ENCODE measurements at places on chromosomes 6 and 20.
A peak's percentile ranks its signal among the peaks of the same experiment; 100 is the strongest.

- no peak for DNase-seq
These were observed 20.5 kb downstream of the BCAS4 start for GRCh38 chr20:50815162-50815989.

DNA sequence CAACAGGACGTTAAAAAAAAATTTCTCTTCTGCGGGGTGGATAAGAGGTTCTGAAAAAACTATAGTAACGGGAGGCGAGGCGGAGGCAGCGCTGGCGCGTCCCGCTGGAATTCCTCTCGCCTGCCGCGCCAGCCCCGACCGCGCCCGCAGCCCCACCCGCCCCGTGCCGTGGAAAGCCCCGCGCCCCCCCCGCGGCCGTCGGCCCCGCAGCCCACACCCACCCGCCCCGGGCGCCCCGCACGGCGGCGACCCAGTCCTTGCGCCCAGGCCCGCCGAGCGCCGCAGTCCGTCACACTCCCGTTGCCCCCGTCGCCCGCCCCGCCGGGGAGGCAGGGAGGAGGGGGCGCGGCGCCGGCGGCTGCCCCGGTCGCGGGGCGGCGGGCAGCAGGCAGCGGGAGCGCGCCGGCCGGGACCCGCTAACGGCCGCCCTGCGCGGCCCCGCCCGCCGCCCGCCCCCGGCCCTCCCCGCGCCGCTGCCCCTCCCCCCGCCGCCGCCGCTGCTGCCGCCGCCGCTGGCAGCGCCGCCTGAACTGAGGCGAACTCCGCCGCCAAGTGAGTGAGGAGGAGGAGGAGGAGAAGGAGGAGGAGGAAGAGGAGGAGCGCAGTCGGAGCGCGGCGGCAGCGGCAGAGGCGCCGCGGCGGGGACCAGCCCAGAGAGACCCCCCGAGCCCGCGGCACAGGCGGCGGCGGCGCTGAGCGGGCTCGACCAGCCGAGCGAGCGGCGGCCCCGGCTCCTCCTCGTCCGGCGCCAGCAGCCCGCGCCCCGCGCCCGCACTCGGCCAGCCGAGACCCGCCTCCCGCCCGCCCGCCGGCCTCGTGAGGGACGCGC, at the start of gene QKI:
TSS of gene QKI (plus strand) at position 602 of the 829 bp plus-strand sequence. CDS start 476 bp downstream, outside the sequence.
- DNase-seq = peak; percentile 81

GRCh38 chr20:44576297-44576696, 6.1 kb upstream of the PKIG start:
- no peak for DNase-seq

DNA sequence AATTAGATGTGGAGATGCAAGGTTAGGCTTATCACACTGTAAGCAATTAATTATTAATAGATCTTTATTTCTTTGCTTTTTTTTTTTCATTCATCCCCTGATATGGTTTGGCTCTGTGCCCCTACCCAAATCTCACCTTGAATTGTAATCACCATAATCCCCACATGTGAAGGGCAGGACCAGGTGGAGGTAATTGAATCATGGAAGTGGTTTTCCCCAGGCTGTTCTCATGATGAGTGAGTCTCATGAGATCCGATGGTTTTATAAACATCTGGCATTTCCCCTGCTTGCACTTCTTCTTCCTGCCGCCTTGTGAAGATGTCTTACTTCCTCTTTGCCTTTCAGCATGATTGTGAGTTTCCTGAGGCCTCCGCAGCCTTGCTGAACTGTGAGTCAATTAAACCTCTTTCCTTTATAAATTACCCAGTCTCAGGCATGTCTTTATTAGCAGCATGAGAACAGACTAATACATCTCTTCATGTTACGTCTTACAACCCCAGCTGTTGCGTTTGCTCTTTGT, 333.8 kb downstream of the CDH26 start:
- DNase-seq = no peak

DNA sequence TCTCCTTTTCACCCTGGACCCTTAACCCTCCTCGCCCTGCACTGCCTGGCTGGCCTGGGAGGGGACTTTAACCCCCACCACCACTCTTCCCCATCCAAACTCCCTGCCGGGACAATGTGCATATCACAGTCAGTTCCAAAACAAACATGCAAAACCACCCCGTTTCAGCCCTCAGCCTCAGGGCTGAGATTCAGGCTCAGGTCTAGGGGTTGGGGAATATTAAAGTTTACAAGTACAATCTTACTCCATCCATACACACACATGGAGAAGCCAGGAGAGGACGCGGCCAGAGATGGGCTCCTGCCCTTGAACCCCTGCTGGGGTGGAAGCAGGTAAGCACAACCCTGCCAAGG, 534 bp downstream of the KIAA1755 start:
- DNase-seq = no peak

All from nucleus accumbens (tissue), 56 donors.